CD8-positive, alpha-beta T cell (primary cell): ENCODE measurements at places on chromosomes 2 and 18.

DNA sequence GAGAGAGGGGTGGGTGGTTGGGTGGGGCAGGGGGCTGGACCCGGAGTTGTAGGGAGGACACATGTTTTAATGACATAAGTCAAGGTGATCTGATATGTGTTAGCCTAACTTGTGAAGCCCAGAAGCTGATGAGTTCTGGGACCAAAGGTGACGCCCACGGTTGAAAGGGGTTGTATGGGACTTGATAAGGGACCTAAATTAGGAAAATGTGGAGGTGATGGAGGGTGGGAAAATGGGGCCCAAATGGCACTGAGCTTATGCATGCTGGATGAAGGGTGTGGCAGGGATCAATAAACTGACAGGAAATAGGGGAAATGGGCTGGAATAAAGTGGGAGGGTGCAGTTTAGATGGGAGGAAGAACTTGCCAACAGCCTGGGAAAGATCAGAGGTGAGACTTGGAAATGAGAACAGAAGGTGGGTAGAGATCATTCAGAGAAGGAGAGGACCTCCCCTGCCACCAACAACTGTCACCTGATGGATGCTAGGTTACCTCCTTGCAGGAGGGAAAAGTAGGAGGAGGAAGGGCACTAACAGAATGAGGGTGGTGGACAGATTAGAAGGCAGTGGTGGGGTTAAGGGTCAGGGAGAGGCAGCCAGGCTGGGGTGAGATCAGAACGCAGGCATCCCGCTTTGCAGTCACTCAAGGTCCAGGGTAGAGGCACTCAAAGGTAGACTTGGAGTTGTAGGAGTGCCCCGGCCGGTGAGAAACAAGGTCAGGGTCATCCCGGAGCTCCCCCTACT is 15.3 kb downstream of the WNT10A start:
- DNase-seq, result no peak

- DNase-seq, result no peak
Observed at GRCh38 chr2:102029405-102029804, 37.6 kb downstream of the IL1R2 start.

GRCh38 chr2:18663861-18664260 is 74.5 kb upstream of the NT5C1B start:
- no peak for DNase-seq

- DNase-seq, result no peak
Observed at GRCh38 chr2:132252894-132253264, 91.1 kb upstream of the ANKRD30BL start.

- no peak for DNase-seq
Observed at GRCh38 chr18:72908181-72908580, 40.4 kb upstream of the NETO1 start.

GRCh38 chr2:148614014-148614321 is 30.6 kb upstream of the EPC2 start:
- DNase-seq, result no peak

- DNase-seq, result no peak
Observed at GRCh38 chr18:70246061-70246466, 40.6 kb upstream of the RTTN start.

DNA sequence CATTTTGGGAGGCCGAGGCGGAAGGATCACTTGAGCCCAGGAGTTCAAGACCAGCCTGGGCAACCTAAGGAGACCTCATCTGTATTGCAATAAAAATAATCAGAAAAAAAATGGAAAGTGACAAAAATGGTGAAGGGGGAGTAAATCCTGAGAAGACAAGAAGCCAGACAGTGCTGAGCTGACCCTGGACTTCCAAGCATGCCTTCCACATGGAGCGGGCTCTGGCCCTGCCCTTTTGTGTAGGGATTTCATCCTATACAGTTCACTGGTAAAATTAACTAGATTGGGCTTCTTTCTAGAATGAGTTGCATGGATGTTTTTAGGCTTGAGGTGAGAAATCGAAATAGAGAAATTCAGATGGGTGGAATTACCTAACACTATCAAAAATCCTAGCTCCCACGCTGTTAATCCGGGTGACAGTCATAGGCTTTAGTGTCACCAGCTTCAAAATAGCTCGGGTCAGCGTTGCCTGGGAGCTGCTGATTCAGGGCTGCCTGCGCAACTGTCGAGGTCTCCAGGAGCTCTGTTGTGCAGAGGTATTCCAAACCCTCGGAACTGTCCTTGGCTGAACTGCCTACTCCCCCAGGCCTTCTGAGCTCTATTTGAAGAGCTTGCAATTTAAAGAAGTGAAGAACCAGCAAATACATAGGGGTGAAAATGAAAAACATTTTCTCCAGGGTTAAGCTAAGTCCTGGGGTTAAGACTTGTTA is 21.5 kb upstream of the ZNF532 start:
- DNase-seq, result no peak

GRCh38 chr18:61713502-61713901 is 179.3 kb downstream of the RNF152 start:
- no peak for DNase-seq

- DNase-seq, result no peak
Observed at GRCh38 chr2:112793449-112793978, 9.2 kb upstream of the IL1A start.

DNA sequence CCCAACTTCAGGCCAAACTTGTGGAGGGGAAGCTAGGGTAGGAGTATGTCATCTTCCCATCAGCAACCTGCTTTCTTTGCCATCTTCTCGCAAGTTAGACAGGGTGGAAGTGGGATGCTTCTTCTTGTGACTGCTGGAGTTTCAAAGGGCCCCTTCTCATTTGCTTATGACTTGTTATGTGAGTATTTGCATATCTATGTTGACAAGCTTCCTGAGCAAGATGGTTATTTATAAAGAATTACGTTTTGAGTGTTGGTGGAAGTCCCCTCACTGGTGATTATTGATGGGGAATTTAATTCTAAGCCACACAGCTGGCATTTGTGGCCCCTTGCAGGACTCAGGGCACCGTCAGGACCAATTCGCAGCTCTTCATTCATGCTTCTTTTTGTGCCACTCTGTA is 791.0 kb downstream of the LRRTM4 start:
- DNase-seq, result no peak

DNA sequence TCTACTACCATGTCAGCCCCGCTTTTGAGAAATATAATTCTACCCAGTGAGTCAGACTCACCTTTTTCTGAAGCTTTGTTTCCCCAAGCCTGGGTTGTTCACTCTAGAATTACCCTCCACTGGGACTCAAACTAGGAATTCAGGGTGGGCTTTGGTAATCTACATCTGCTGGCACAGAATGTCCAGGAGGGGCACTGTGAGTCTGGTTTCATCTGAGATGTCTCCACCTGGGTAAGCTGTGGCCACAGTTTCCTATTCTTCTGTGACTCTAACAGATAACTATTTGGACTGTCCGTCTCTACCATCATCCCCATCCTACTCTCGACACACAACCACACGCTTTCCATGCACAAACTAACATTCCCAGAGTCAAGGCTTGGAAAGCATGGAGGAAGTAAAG is 457.2 kb downstream of the STK39 start:
- DNase-seq, result no peak

- DNase-seq, result no peak
Observed at GRCh38 chr2:43518181-43518580, 77.7 kb downstream of the THADA start.

DNA sequence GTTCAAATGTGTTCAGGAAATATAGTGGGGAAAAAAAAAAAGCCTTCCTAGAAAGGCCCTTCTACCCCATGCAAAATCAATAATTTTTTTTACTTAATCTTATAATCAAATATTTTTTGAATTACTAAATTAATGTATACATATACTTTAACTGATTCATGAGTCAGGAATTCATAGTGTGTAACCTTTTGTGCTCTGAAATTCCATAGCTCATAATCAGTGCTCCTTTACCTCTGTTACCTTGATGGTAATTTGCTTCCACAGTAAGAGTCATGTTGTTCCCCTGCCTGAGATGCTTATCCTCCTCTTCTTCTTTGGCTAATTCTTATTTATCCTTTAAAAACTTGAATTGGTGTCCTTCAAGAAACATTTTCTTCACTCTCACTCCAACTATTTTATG is 414.2 kb downstream of the THSD7B start:
- no peak for DNase-seq

DNA sequence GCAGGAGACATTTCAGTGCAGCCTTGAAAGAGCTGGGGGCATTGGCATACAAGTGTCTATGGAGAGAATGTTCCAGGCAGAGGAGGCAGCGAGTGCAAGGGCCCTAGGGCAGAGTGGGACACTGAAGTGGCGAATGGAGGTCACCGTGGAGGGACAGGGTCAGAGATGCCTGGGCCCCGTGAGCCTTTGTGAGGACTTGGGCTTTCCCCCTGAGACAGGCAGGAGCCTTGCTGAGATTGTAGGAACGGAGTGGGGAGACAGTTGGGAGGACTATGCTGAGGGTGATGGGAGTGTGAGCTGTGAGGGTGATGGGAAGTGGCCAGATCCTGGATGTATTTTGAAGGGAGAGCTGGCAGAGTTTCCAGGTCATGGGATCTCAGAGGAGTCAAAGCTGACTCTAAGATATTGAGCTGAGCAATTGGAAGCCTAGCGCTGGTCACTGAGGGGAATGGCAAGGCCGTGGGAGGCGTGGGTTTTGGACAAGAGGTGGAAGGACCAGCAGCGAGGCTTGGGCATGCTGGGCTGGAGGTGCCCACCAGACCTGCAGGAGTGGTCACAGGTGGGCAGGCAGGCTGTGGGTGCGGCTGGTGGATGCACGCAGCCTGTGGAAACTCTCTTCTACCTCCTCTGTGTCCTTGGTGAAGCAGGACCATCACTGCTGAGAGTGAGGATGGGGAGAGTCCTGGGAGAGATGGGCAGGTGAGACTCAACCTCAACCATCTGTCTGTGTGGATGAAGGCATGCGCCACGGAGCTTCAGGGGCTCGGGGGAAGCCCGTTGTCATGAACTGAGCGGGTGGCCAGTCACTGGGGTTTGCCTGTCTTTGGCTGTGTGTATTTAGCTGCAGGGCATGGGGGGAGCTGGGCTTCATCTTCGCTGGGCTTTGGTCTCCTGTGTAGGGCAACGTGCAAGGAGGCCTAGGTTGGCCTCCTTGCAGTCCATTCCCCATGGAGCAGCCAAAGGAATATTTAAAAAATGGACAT is 241.2 kb upstream of the HS6ST1 start:
- no peak for DNase-seq

GRCh38 chr18:5717256-5717655 is 173.5 kb upstream of the EPB41L3 start:
- DNase-seq, result no peak

DNA sequence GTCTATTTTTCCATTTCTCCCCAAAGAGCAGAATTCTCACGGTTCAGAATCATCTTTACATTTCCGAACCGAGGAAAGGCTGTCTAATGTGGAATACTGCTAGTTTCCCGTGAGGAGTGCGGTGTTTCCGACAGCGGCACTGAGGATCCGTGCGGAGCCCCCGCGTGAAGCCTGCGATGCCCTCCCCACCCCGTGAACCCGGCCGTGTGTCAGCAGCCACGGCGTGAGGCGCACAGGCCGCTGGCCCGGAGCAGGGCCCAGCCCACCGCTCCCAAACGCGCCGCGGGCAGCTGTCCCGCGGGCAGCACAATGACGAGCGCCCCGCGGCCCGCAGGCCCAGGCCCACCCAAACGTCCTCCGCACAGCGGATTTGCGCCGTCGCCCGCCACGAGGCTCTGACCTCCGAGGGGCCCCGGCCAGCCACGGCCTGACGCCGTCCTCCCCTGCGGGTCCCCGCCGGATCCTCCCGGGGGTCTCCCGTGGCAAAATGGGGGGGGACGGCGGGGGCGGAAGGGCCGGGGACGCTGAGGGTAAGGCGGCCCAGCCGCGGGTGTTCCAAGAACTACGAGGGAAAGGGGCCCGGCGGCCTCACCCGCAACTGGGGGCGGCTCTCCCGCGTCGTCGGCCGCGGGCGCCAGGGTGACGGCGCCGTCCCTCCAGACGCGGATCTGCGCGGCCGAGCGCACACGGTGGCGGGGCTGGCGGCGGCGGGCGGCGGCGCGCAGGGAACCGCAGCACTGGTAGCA is 796 bp downstream of the SPIRE1 start:
- DNase-seq, result no peak

GRCh38 chr2:2787301-2787907 is 456.3 kb upstream of the MYT1L start:
- DNase-seq, result no peak

DNA sequence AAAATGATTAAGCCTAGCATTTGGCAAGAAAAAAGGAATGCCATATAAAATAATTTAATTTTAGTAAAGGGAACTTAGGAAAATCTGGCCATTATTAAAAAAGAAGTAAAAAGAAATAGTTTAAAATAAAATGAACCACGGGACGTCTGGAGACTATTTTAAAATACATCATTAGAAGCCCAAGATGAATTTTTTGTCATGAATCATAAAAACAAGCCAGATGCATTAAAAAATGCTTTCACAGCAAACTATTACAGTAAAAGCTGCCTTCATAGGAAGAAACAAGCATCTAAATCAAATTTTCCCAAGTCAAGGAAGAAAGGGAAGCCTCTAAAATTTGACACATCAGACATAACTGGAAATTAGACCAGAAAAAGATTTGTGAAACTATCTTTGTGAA is 33.0 kb downstream of the COL5A2 start:
- DNase-seq, result no peak

GRCh38 chr2:195360242-195360641 is 296.8 kb upstream of the SLC39A10 start:
- DNase-seq, result no peak

DNA sequence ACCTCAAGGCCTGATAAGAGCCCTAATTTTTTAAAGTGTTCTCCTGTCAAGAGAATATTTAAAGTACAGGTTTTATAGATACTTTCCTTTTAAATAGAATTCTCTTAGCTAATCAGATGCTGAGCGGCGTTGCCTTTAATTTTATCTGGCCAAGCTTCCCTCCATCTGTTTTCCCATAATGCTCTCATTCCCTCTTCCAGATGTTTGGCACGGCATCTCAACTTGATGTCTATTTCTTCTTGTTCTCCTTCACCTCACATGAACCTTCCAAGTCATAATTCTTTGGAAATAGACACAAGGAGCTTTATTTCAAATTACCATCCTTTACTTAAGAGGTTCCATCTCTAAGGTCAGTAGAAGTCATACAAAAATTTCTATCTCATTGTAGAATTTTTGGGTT is 76.1 kb upstream of the CPO start:
- no peak for DNase-seq

- DNase-seq, result no peak
Observed at GRCh38 chr2:234873828-234874173, 78.0 kb upstream of the SH3BP4 start.

- no peak for DNase-seq
Observed at GRCh38 chr18:13266218-13267100, 47.9 kb downstream of the LDLRAD4 start.

DNA sequence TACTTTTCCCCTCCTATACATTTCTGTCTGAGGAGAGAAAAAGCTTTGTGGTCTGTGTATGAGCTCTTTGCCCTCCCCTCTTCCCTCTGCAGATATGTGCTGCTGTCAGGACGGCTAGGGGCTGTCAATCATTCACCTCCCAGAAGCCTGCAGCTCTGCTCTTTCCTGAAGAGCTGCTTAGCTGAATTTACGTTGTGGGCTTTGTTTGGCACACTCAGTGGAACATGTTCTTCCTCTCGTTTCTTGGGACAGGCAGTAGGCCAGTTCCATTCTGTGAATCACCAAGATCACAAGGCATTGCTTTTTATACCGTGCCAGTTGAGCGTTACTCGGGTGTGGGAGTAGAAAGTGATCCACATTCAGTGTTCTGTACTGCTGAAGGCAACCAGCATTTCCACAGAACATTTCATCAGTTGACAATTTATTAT is 136.7 kb downstream of the LAMA3 start:
- DNase-seq, result no peak

GRCh38 chr18:6652098-6652497 is 77.4 kb upstream of the ARHGAP28 start:
- no peak for DNase-seq
